Cardiac ventricle fibroblast (primary cell): ENCODE measurements at places on chromosomes 2 and 18. TPM values are rescaled to one million over a fixed set of nuclear protein-coding genes. Genes with fewer than 3 reads are reported as not detected.

RNF125 gene
- 0.75 and 1.3 TPM in 2 replicates for total RNA-seq

CTAGE1 gene
- not detected in 2 replicates for total RNA-seq

BMP10 gene
- total RNA-seq = not detected in 2 replicates

REG3A gene
- total RNA-seq = not detected in 2 replicates

HRH4 gene
- total RNA-seq = 0.10 TPM in 1 of 2 replicates, not detected in the other

PHOSPHO2 gene
- 1.1 and 3.9 TPM in 2 replicates for total RNA-seq

FKBP7 gene
- total RNA-seq = 51.4 and 89.9 TPM in 2 replicates
